Tibial nerve (tissue), 4 donors: ENCODE measurements at places on chromosomes 1 and 21. TPM values are rescaled to one million over a fixed set of nuclear protein-coding genes. Genes with fewer than 3 reads are reported as not detected.

The TIE1 gene
- 37.5 TPM for total RNA-seq

DNA sequence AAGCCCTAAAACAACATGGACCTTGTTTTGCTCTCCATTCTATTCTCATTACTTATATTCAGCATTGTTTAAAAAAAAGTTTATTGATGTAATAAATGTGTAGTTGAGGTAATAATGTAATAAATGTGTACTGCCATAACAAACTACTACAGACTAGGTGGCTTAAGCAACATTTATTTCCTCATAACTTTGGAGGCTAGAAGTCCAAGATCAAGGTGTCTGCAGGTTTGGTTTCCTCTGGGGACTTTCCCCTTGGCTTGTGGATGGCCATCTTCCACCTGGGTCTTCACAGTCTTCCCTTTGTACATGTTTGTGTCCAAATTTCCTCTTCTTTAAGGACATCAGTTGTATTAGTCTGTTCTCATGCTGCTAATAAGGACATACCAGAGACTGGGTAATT is 93.1 kb downstream of the LMO4 start:
- no peak for DNase-seq

DNA sequence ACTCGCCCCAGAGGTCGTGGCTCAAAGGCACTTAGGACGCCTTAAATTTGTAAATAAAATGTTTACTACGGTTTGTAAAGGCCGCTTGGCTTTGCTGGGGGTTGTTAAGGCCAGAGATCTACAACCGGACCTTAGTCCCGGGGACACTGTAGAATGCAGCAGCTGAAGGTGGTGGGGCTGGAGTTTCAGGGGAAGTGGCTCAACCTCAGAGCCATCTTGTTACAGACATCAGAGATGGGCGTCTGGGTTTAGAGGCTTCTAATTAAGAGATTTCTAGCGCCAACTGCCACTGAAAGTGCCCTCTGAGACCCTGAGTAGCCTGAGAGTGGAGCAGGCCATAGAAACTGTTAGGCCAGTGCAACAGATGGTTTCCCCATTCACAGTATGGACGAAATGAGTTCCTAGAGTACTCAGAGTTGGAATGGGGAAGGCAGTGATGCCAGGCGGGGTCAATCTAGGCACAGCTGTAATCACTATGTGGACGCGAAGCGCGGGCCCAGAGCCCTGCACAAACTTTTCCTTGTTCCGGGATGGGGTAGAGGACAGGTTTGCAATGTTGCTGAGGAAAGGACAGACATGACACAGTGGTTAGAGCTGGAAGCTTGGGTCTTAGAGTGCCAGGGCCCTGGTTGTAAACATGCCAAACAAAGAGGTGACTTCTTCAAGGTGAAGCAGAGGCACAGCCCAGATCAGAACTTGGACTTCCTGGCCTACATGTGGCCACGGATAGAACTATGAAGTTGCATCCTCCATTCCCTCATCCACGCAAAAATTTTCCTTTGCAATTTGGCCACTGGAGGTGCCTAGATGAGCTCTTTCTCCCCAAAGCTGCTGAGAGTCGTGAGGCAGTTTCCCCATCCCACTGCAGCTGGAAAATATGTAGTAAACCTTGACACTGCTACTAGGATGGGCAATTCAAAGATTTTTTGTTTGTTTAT is 6.0 kb downstream of the HLX start:
- DNase-seq: no peak

GRCh38 chr1:113226148-113226547 is 153.2 kb downstream of the LRIG2 start:
- no peak for DNase-seq

The PKP1 gene
- not detected for total RNA-seq

GRCh38 chr1:5991381-5992025 is 722 bp downstream of the NPHP4 start:
- DNase-seq: no peak

DNA sequence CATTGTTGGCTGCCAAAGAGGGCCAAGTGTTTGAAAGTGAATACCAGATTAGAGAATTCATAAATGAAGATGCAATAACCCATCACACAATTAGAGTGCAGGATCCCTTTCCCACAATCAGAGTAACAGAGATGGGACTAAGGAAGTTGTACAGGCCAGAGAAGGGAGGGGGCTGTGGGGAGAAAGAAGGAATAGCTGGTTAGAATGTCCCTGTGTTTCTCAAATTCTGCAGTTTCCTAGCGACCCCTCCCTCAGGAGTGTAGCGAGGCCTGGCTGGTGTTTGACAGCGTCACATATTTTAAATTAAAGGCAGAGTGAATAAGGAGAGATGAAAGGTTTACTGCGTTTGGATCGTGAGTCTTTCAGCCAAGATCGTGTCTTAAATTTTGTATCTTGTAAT is 58.1 kb downstream of the GALNT2 start:
- DNase-seq: no peak

DNA sequence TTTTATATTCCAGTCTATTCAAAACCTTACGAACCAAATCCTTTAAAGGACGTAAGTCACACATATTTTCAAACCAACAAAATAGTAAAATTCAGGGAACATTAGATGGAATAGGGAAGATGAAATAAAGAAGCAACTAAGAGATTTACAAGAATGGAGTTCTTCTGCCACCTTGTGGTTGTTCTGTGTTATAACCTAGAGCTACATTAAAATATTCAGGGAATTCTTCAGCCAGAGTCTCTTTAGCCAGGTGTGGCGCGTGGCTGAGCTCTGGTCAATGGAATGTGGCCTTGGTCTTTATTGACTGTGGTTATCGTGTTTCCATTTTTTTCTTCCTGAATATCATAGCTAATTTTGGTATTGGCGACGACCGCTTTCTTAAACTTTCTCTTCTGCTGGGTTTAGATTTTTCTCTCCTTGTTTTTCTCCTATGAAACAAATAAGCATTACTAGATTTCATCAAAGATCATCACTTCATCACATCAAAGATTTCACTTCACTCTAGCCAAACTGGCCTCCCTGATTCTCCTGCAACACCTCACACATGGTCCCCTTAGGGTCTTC is 221.3 kb downstream of the MRPL39 start:
- DNase-seq: no peak

The GPR3 gene
- not detected for total RNA-seq

DNA sequence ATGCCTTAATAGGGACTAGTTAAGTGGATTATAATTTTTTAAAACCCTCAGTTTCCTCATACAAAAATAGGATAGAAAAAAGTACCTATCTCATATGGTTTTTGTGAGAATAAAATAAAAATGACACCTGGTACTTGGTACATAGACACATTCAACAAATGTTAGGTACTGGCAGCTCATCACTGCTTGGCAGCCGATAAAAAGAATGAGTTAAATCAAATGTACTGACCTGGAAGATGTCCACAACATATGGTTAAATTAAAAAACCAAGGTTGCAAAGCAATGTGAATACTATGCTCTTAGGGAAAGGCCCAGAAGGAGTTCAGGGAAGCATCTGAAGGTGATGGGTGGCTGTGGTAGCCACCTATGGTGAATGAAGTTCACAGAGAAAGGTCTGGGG is 64.9 kb upstream of the SMYD2 start:
- DNase-seq: no peak

- no peak for DNase-seq
Measured at GRCh38 chr1:167439301-167439988, 78.9 kb downstream of the CD247 start.

DNA sequence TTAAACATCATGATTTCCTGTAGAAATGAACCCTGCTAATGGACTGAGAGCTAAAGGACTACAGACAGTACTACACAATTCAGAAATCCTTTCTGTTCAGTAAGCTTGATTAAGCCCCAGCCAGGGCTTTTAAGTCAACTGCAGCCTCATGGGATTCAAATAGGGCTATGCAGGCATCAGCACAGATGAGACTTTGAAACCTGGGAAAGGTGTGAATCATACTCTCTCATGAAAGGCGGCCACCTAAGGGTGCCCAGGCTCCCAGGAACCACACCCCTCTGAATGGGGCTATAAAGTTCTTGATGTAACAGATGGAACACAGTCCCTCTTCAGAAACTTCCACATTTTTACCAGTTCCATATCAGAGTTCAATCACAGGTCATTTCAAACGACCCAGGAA is 7.6 kb downstream of the SIPA1L2 start:
- DNase-seq: no peak

- DNase-seq: no peak
Measured at GRCh38 chr21:44702973-44703730, 6.2 kb downstream of the KRTAP10-12 start.

GRCh38 chr1:111116496-111116895 is 23.4 kb downstream of the DRAM2 start:
- DNase-seq: no peak

- no peak for DNase-seq
Measured at GRCh38 chr1:213772128-213773063, 215.4 kb upstream of the PROX1 start.
